Stimulated activated CD8-positive, alpha-beta memory T cell treated with anti-CD3 and anti-CD28 coated beads, Interleukin-2, amount 100 ng/mL, for 48 hours (primary cell): ENCODE measurements at places on chromosomes 6 and 20.
A peak's percentile ranks its signal among the peaks of the same experiment; 100 is the strongest.

- no peak for DNase-seq
Observed at GRCh38 chr6:158222066-158222465, 53.9 kb downstream of the GTF2H5 start.

DNA sequence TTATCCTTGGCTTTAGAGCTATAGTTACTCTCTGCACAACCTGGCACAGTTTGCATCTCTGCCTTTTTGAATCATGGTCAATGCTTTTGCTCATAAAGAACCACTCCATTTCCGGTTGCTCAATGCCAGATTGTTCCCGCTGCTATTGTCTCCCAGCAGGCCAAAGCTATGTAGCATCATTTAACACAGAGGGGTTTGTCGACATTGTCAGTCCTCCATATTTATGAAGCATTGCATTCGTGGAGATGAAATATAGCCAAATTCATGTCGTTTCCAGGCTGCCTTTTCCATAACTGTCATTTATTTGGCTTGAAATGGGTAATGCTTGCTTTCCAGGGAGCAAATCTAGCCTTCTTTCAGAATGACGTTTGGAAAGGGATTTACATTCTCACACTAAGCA, 598.8 kb downstream of the EPHA7 start:
- no peak for DNase-seq

DNA sequence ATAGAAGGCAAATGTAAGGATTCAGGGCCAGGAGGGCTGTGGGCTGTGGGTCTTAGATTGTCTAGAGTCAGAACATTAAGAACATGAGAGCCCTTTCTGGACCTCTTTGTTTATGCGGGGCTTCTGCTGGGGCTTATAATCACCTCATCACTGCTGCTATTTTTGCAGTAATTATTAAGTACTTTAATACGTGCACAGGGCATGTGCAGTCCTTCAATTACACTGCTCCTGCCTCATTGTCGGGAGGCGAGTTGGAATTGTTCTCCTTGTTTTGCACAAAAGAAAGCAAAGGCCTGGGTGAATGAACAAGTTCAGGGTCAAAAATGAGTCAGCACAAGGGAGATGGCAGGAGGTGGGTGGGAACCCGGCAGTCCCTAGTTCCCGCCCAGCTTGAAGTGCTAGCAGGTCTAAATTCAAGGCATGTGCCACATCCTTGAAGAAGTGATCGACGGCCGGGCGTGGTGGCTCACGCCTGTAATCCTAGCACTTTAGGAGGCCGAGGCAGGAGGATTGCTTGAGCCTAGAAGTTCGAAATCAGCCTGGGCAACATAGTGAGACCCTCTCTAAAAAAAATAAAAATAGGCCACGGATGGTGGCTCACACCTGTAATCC, 34.4 kb upstream of the PTPN1 start:
- no peak for DNase-seq

DNA sequence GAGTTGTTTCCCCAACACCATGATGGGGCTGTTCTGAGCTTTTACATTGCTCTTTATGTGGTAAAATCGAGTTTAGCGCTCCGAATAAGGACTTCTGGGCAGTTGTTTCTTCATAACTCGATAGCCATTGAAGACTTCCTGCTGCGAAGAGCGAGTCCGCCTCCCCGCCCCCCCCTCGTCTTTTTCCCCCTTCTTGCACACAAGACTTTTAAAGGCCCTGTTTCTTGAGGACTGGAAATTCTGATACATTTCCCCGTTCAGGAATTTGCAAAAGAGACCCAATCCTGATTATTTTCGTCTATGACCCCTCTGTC, 1.5 kb upstream of the CITED2 start:
- peak; percentile 1 for DNase-seq

DNA sequence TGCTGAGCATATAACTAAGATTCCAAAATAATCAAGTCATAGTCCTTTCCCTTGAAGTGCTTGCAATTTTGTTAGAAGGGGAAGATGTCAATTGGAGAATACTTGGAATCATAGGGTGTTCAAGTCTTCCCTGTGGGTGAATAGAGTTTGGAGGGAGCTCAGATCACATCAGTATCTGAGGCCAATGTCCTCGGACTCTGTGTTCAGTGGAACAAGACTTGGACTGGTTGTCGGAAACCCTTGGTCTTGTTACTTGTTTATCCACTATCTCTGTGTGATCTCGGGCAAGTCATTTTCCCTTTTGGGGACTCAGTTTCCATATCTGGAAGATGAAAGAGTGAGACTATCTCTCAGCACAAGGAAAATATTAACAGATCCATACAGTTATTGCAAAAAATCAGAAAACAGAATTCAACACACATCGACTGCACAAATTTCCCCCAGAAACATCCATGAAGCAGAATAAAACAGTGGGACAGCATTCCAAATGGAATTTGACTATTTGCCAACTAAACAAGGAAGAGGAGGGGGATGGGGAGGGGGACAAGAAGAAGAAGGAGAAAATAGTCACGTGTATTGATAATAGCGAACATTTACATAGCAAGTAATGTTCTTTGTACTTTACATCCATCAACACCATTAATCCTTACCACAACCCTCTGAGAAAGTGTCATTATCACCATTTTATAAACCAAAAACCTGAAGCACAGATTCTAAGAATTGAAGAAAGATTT, 3.9 kb upstream of the EDEM2 start:
- DNase-seq = no peak

GRCh38 chr6:37679539-37680476, 17.9 kb downstream of the MDGA1 start:
- no peak for DNase-seq

DNA sequence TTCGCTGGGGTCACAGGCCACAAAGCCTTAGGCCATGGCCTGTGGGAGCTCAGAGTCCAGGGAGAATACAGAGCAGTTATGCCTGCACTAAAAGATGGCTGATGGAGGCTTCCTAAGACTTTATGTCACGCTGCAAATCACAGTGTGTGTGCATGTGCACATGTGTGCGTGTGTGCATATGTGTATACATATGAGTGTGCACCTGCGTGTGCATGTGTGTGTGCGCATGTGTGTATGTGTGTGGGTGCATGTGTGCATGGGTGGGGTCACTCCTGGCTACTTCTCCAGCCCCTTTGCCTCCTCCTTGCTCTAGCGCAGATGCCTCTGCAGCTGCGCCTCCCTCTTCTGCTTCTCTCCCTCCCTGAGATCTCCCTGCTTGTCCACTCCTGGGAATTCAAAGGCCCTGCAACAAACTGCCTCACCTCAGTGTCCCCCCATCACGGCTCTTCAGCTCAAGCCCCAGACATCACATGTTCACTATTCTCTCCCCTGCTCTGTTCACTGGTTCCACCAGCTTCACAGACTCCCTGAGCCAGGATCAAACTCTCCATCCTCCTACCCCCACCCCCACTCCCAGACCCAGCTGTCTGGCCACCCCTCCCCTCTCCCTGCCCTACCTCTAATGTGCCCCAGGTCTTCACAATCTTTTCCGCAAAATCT, 84.4 kb upstream of the NNAT start:
- DNase-seq = no peak

DNA sequence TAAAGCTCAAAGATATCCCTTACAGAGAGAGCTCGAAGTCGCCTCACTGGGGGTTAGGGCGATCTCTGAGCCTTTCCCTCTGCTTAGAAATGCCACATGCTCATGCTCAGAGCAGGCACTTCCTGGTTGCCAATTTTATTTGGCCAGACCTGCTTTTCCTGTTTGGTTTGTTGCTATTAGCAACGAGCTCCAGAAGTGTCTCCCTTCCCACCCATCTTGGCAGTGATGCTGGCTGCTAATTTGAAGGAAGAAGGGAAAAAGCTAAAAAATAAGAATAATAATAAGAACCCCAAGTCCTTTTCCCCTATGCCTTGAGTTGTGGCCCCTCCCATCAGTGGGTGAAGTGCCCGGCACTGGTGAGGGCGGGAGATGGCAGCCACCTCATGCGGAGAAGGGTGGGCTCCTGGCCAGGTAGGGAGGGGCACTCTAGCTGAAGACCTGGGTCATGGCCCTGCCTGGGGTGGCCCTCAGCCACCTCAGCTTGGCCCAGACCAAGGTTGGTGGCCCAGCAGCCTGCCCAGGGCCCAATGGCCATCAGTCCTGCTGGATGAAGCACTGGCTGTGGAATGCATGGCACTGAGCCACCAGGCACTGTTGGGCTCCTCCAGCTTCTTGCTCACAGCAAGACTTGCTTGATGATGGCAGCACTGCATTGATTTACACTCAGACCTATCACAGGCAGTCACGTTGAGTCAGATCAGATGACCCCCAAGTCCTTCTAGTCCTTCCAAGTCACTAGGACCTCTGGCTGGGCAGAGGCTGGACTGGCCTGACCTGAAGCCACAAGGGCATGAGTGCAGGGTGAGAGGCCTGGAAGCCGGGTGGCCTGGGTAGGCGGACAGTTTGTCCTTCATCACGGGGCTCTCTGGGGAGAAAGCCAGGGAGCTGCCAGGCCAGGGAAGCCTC, 79.0 kb downstream of the SYNJ2 start:
- DNase-seq = no peak

DNA sequence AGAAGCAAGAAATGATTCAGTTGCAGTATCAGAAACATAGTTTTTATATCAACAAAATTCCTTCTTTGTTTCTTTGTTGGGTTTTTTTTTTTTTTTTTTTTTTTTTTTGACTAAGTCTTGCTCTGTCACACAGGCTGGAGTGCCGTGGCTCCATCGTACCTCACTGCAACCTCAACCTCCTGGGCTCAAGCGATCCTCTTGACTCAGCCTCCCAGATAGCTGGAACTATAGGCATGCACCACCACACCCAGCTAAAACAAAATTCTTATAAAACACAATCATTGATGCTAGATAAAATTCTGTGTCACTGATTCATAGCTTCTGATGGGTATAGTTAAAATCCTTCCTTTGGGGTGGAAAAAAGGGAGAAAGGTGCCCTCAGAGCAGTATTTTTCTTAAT, 110.3 kb upstream of the TNFAIP3 start:
- no peak for DNase-seq
